ENCODE measurements at places on chromosomes 12 and 14.

GRCh38 chr12:98328467-98328866 lies 186.9 kb upstream of the TMPO start:
- DNase-seq: no peak

- no peak for DNase-seq
Observed at GRCh38 chr12:52206304-52207040, 14.7 kb upstream of the KRT80 start.

GRCh38 chr14:60420050-60420449 lies 65.8 kb downstream of the C14orf39 start:
- DNase-seq: no peak

DNA sequence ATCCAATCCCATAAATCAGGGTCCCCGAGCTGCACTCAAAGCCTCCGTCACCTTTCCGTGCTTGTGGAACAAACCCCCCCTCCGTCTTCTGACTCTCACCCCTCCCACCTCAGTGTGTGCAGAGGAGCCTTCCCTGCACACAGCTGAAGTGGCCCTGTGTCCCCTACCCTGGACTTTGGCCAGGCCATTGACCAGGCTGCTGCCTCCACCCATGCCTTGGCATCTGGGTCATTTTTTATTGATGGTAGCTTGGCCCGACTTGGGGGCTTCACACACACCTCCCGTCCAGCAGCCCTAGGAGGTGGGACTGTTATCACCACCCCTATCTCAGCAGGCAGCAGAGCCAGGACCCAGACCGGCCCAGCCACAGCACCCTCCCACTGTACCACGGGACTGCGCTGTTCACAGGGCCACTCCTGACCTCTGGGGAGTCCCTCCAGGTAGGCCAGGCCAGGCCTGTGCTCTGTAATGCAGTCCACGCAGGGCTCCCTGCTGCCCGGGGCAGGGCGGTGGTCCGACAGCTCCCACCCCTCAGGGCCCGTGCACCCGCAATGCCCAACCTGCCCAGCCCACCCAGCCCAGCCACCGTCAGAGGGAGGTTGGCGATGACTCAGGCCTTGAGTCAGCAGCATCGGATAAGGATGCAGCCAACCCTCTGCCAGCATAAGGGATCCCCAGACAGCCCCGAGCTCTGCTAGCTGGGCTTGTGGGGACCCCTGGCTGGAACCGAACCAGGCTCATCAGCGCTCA lies 9.2 kb upstream of the INF2 start:
- DNase-seq: no peak

GRCh38 chr14:49017447-49017846 lies 568.7 kb downstream of the RPS29 start:
- no peak for DNase-seq

DNA sequence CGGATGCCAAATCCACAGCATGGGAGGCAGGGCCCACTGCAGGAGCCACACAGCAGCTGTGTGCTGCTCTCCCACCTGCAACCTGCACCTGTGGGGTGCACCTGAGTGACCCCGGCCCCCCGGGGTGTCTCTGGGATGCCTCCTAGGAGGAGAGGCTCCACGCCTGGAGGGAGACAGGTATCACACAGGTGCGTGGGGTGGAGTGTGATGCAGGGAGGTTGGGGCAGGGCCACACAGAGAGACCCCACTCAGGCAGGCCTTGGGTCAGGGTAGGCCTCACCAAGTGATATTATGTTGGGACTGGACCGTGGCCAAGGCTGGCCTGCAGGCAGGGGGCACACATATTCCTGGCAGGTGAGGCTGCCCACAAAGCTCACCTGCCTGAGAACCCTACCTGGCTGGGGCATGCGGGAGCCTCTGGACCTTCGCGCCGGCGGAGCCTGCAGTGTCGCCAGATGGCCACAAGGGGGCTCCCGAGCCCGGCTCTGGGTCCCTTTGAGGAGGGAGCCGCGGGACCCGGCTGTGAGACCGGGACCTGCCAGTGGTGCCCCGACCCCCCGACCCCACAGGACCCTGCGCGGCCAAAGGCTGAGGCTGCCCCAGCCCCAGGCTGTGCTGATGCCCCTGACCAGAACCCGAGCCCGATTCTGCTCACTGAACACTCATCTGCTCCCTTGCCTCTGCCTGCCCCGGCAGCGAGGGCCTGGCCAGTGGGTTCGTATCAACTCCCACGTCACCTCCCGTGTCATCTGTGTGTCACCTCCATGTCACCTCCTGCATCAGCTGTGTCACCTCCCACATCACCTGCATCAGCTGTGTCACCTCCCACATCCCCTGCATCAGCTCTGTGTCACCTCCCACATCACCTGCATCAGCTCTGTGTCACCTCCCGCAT lies 11.4 kb downstream of the TMEM121 start:
- DNase-seq: peak; percentile 17

DNA sequence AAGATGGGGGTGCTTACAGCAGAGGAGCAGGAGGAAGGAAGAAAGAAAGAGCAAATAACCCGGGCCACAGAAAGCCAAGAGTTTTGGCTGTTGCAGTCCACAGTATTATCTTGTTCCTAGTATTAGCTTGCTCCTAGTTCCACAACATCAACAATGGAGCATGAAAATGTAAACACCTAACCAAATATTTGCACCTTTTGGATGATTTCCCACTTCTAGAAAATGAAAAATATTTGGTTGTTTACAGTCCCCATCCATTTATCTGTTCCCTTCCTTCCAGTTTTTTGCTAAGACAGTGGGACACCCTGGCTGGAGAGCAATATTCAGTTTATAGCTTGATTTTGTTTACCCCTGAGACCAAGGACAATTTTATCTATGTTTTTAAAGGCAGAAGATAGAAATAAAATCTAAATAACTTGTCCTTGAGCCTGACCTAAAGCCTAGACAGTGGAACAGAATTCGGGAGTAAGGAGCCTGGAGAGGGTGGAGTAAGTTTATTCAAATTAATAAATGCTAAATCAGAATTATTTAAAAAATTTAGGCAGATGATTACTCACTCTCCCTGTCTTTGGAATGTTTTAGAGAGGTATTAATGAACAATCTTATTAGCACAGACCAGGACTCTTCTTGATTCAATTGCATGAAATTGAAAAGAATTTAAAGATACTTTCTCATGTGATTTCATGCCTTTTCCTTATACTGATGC lies 51.6 kb downstream of the RESF1 start:
- no peak for DNase-seq

- DNase-seq: peak; percentile 13
Observed at GRCh38 chr14:89767861-89768268, 186.7 kb downstream of the EFCAB11 start.

DNA sequence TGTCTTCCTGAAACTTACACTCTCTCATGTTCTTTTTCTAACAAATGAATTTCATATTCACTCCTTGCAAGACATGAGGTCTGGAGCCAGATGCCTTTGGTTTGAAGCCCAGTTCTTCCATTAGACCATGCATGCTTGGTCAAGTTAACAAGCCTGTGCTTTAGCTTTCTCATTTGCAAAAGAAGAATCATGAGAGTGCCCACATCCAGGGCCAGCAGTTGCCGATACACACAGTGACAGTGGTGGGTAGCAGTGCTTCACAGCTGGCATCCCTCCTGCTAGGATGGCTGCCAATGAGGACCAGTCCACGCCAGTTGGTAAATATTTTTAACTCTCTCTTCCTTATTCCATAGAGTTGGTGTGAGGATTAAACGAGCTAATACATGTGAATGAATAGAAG lies 163.1 kb downstream of the PHLDA1 start:
- peak; percentile 5 for DNase-seq

- no peak for DNase-seq
Observed at GRCh38 chr14:26528415-26529182, 69.2 kb downstream of the NOVA1 start.

DNA sequence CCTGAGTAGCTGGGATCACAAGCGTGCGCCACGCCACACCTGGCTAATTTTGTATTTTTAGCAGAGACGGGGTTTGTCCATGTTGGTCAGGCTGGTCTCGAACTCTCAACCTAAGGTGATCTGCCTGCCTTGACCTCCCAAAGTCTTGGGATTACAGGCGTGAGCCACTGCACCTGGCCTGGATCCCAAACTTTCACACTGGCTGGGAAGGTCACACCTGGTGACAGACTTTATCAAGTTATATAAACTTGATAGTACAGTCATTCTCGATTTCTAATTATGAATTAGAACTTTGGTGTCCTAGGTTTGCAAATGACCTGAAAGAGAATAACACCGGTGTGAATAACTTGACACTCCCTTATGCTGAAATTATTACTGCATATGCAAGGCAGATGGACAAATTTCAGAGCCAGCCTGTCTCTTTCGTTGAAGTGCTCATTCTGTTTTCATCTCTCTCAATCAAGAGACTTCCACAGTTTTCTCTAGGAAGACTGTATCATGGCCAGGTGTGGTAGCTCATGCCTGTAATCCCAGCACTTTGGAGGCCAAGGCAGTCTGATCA lies 5.9 kb downstream of the PLBD1 start:
- no peak for DNase-seq

DNA sequence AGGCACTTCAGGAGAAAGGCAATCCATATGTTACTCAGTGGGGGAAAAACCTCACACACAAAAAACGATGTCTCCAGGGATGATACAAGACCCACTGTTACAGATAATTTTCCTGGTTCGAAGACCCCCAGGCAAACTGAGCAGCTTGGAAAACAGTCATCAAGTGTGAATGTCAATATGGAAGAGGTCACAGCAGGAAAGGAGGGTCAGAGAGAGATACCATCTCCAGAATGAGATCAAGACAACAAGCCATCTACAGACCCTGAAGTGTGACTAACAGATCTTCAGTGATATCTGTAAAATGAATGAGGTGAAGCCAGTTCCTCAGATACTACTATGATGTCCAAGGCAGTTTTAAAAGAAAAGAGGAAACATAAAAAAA lies 28.6 kb downstream of the GNS start:
- DNase-seq: peak; percentile 12

- no peak for DNase-seq
Observed at GRCh38 chr14:76909266-76909665, 83.1 kb downstream of the LRRC74A start.

DNA sequence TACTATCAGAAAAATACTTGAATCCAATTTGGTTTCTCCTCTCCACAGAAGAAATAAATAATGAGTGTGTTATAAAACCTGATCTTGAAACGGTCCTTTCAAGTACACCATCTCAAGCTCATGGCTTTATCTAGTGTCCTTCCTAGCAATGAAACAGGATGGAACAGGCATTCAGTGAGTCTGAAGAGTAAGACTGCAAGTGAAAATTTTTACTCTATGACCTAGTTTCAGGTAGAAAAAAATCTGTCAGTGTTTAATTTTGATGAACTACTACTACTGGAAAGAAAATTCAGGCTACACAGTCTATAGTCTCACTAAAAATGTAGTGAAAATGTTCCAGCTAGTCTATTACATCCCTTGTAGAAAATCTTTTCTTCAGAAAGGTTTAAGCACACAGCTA lies 7.7 kb downstream of the CBX5 start:
- DNase-seq: no peak

DNA sequence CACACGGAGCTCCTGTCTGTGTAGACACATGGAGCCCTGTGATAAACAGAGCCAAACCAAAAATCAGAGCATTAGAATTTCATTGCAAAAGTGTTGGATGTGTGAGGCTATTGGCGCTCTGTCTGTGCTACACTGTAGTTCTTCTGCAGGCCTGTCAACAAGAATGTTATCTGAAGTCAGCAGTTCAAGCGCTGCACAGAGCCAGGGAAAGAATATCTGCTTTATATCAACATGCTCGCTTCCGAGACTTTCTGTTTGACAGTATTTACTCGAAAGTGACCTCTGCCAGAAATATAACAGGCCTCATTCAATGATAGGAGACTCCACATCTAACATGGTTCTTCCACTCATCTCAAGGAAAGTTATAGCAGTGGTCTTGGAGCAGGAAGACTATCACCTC lies 118.3 kb downstream of the CCER1 start:
- DNase-seq: no peak

DNA sequence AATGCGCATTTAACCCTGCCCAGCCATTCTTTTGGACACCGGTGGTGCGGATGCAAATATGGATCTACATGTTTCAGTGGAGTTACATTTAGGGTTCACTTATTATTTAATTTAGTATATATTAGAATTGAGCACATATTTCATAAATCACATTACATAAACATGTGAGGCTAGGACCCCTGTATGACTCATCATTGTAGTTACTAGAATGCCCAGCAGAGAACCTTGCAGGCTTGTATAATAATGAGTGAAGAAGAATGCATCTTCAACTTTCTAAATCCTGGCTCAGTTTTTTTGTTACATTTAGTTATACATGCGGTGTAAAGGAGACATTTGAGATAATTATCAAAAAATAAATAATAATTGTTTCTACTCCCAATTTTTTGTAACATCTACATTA lies 369.0 kb downstream of the ATP23 start:
- DNase-seq: no peak

DNA sequence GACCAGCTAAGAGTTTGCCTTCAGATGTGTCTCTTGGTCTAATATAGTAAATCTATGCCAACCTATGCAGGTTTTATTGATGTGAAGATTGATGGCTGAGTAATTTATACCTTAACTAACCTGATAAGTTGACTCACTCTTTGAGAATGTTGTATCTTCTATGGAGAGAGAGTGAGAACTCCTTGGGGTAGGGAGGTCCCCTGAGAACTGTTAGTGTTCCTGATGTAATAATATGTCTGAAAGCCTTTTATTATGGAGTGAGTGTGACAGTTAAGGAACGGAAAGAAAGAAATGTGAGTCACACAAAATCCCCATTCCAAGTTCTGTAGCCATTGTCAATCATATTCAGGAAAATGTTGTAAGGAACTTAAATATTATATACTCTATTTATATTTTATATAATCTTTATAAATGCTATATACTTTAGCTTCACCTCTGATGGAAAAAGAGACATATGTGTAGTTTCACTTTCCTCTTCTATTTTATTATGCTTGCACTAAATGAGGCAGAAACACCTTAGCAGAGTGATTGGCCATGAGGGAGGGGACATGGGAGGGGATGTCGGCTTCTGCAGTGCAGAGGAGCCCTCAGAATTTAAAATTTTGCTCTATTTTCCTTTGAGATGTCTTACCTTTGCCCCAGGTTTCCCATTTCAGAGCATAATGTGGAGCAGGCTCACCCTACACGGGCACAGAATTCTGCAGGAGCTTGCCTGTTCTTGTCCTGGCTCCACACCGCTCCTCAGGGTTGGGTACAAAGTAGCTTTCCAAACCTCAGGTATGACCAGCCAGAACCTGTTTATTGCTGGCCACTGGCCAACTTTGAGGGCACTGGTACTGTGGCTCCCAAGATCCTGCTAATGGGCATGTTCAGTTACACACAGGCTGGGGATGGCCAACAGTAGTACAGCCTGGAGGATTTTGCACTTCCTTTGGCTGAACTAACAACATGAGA lies 57.7 kb downstream of the ARF6 start:
- DNase-seq: no peak

DNA sequence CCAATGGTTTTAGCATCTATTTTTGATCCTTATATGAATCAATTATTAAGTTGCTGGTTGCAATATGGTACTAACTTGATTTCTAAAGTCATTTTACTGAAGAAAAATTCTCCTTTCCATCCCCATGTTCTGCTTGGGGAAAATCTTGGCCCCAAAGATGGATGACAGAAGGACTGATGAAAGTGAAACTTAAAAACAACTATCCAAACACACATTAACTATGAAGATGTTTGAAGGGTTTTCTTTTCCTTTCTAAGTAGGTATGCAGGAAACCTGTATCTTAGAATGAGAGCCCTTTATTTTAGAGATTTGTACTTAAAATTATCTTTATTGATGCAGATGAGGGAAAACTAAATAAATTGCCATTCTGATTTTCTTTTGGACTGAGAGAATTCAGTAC lies 5.9 kb downstream of the C12orf71 start:
- no peak for DNase-seq

GRCh38 chr12:11920231-11920630 lies 150.5 kb upstream of the BCL2L14 start:
- no peak for DNase-seq

GRCh38 chr12:52519387-52519703 lies 849 bp downstream of the KRT5 start:
- no peak for DNase-seq

GRCh38 chr14:89466484-89466883 lies 49.5 kb upstream of the FOXN3 start:
- no peak for DNase-seq

Data from NCI-H1092 treated with DMSO at 0.1 percent for 48 hours (cell line).